ENCODE measurements at places on chromosomes 12 and 14.

DNA sequence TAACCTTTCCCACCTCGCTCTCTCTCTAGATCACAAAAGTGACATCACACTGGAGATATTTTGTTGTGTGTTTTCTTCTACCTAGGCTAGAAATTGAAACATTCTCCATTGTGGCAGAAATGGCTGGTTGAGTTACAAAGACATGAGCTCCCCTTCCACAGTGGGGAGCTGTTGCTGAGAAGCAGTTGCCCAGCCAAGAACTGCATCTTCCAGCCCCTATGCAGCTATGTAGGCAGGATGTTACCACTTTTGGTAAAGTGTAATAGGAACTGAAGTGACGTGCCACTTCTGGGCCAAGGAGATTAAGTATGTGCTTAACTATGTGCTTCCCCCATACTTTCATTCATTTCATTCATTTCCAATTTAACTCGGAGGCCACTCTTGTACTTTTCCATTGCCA lies 138.7 kb upstream of the E2F7 start:
- DNase-seq, result no peak

- DNase-seq, result no peak
These were observed 128.5 kb downstream of the WIF1 start for GRCh38 chr12:64992641-64993040.

GRCh38 chr12:124386661-124387527 lies 92.0 kb downstream of the RFLNA start:
- no peak for DNase-seq

DNA sequence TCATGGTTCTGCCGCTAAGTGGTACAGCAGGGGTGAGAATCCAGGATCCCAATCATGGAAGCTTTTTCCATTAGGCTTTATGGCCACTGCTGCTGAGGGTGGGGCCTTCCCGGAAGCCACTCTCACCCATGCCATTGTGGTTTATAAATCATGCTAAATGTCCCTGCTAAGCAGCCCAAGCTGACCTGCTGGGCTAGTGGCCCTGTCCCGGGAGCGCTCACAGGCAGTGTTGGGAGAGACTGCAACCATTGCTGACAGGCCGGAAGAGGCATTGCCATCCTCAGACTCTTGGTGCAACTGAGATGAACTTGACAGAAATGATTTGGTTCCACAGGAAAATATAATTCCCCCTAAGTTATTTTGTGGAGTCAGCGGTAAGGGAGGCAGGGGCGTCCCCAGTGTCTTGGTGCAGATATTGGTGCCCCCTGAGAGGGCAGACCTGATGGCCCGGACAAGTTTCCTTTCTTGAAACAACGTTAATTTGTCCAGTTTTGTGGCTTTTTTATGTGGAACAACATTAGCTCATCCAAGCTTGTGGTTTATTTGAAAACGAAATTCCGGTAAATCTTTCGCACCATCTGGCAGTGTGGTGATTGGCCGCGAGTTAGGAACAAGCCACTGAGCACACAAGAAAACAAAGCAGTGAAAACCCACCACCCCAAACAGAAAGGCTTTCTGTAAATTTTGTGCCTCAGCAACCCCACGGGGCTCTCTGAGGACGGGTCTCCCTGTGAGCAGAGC lies 82.3 kb downstream of the SSPN start:
- DNase-seq, result no peak

GRCh38 chr14:24260026-24260779 lies 2.8 kb downstream of the TGM1 start:
- no peak for DNase-seq

GRCh38 chr14:101361451-101362433 lies 199.6 kb upstream of the DIO3 start:
- DNase-seq, result no peak

DNA sequence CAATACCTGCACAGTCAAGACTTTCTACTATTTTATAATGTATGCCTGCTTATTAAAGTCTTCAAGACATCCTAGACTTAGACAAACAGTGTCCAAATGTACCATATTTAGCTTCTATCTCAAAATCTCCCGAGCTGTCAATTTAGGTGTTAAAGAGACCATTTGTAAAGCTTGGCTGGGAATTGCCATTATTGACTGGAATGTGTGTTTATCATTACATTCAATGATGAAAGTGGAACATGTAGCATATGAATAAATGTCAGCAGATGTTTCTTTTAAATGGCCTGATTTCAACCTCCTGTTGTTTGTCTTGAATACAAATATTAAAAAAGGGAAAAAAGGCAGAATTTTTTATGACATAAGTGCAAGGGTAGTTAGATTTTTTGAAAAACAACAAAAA lies 572.3 kb downstream of the PRKD1 start:
- DNase-seq, result no peak

GRCh38 chr12:24507827-24508226 lies 441.1 kb downstream of the BCAT1 start:
- no peak for DNase-seq

- no peak for DNase-seq
These were observed 163.3 kb downstream of the TMEM121 start for GRCh38 chr14:105689722-105690121.

DNA sequence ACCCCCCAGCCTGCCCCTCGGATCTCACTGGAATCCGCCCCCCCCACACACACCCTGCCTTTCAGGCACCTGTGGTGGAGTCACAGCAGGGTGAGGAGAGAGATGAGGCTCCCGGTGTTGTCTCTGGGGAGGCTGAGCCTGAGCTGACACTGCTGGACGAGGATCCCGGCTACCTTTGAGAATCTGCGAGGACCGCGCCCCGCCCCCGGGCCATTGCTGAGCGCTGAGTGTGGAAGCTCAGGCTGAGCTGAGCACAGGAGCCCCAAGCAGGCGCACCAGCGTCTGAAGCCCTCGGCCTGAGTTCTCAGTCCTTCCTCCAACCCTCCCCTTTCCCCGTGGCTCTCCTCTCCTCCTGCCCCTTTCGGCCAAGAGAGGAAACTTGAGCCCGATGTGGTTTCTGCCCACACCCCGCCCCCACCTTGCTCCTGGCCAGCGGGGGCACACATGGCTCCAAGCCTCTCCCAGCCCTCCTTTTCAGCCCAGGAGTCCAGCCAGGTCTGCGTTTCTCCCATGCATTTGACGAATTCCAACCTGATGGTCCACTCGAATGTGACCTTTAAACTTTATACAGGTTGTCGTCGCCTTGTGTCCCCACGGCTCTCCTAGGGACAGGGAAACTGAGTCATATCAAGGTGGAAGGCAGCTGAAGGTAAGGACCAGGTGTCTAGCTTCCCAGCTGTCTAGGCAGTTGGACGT lies at the start of gene NFE2:
Gene NFE2 (minus strand): TSS at position 284 of the 696 bp plus-strand sequence. CDS start 5,767 bp downstream, outside the sequence.
- peak; percentile 47 for DNase-seq

GRCh38 chr14:79274641-79275291 lies 936.5 kb downstream of the DIO2 start:
- no peak for DNase-seq

DNA sequence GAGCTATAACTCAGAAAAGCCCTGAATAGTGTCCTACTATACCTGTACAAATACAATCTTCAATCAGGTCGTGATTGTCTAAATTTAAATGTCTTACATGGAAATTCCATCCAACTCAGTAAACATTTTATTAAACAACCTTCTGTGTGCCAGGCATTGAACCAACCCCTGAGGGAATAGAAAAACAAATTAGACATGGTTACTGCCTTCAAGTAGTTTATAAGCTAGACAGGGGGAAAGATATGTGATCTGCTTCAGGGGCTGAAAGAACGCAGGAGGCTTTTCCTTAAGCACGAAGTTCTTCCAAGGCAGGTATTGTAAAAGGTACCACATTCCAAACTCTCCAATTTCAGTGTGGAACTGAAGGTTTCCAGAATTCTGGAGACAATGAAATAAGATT lies 39.7 kb upstream of the STAB2 start:
- no peak for DNase-seq

DNA sequence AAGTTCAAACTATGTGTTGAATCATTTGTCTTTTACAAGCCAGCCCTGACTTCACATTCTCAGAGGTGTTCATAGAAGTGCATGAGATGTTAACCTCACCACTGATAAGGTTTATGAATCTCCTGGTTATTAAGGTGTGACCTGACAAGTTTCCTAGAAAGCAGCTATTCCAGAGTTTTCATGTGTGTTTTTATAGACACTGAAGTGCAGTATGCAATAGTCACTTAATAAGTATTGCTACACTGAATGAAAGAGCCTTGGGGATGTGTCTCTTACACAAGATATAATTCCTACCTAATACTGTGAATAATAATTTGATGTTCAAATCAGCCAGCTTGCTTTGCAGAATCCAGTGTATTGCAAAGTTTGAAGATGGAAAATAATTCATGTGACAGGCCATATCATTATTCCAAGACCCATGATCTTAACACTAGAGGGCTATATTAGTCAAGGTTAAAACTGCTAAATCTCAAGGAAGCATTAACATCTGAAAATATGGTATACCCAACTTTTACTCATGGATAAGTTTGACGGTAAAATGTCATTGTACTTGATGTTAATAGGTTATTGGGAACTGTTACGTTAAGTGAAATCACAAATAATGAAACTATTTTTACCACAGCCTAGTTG lies 13.0 kb downstream of the SLC25A3 start:
- DNase-seq, result no peak

DNA sequence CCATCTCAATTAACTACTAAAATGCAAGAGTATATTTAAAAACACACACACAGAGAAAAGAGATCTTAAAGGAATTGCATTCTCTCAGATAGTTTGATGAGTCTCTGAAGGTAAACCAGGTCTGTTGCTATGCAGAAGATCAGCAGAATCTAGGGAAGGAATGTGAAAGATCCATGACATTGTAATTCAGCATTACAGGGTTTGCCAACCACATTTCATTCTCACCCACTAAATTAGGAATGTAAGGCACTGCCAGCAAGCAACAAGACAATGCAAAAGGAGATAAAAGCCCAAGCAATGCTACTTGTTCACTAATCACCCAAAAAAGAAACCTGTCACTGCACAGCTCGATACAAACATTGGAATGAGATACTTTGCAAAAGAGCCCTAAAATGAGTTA lies 106.3 kb downstream of the LRIG3 start:
- DNase-seq, result no peak

DNA sequence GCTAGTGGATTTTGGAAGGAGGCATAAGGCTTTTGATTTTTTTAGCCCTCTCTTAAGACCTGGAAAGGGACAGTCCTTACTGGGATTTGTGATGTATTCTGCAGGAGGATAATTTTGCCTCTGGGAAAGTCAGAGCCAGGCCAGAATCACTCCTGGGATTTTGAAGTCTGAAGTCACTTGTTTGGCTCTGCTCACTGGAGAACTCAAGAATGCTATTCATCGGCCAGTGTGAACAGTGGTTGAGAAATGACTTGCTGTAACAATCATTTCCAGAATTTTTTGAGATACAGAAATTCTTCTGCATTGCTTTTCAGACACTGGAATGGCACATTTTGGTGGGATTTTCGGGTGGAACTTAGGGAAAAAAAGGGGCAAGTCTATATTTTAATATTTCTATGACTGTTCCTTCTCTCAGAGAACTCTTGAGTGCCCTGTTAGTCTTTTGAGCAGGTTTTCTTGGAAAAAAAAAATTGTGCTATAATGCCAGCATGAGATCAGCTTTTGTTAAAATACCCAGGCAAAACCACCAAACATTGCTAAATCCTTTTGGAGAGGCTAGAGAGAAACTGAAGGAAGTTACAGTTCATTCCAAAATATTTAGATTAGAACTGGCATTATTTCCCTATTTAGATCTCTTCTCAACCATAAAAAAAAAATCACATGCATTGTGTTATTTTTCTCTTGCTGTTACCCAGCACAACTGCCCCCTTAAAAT lies 26.1 kb upstream of the BHLHE41 start:
- no peak for DNase-seq

DNA sequence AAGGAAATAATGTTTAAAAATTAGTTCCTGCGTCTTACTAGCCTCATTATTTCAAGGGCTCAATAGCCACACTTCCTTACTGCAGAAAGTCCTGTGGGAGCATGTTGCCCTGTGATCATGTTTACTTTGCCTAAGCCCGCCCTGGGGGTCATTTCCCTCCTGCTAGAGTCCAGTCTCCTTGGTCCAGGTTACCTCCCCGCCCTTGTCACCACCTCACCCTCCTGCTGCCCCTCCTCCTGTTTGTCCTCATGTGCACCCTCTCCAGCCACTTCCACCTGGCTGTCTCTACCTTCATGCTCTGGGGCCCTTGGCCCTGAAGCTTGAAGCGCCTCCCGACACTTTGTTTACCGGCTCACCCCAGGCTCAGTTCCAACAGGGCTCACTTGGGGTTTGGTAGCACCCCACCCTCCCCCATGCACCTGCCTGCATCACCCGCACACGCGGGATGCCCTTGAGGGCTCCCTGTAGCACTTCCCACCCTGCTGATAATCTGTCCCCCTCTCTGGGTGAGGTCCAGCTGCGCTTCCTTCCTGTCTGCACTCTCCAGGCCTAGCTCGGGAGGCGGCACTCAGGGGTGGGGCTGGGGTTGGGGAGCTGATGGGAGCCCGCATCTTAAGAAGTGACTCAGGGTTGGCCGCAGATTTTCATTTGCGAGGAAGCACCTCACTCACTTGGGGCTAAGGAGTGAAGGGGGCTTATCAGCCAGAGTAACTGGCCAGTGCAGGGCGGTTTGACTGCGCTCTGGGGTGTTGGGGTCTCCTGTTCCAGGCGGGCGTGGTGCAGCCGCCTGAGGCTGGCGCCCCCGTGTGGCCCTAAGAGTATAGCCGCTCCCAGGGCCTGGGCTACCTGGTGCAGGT lies 40.1 kb downstream of the SMIM41 start:
- no peak for DNase-seq

DNA sequence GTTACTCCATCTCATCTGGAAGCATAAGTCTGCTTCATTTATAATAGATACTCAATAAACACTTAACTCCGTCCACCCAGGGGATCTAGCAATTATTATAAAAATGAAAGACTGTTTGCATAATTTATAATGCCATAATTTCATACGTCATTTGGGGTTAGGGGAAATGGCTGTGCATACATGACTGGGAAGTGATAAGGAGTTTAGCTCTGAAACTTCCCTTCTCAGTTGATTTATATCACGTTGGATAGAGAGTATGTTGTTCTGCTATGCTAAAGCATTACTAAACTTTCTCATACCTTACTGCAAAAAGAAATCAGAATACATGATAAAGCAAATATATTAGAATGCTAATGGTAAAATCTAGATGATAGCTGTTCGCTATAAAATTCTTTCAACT lies 90.4 kb upstream of the DYNC1H1 start:
- no peak for DNase-seq

DNA sequence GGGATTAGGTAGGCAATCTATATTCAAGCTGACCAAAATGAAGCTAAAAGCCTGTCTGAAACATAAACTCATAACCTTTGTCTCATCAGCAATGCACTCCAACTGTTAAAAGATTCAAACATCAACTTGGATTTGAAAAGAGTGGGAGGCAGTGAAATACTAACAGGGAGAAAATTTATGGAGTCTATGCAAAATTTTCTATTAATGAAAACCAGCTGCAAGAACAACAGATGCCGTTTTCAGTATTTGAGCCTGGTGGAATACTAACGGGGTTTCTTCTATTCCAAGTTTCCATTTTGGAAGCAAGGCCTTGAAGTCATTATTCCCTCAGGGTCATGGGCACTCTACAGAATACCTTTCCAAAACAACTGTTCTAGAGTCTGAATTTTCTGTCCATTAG lies 88.3 kb downstream of the LRP6 start:
- DNase-seq, result no peak

GRCh38 chr12:52815676-52816588 lies 2.0 kb upstream of the KRT4 start:
- DNase-seq, result no peak

- DNase-seq, result no peak
These were observed 104.5 kb downstream of the ETNK1 start for GRCh38 chr12:22729431-22729956.

- DNase-seq, result no peak
These were observed 102.7 kb upstream of the USP44 start for GRCh38 chr12:95653771-95654546.

- no peak for DNase-seq
These were observed 7.6 kb upstream of the FKBP11 start for GRCh38 chr12:48932878-48933277.
